ENCODE measurements at places on chromosomes 2 and 18.

GRCh38 chr2:197010200-197011020 is 83.9 kb upstream of the PGAP1 start:
- DNase-seq: no peak

- no peak for DNase-seq
Measured at GRCh38 chr2:97737421-97738178, 24.2 kb downstream of the ZAP70 start.

DNA sequence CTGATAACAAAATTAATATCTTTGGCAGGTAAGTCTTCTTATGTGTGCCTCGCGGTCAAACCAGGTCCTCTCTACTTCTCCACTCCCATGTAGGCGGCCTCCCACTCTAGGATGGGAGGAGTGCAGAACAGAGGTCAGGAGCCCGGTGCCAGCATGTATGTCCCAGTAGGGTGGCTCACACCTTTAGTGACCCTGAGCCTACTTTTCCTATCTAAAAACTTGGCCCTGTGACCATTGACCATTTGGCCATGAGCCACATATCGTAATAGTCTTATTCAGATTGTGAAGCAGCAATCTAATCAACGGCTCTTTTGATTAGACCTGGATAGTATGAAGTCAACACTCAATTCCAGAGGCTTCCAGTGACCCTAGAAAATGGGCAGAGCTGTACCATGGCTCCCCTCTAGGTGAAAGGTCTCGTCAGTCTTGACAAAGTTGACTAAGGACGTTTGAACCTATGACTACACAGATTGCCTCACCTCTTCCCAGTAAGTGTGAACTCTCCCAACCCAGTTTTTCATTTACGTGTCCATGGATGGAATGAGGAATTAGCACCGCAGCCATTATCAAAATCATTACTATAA is 17.1 kb upstream of the FABP1 start:
- DNase-seq: no peak

- peak; percentile 42 for DNase-seq
Measured at GRCh38 chr2:180983468-180984242, 3.2 kb downstream of the UBE2E3 start.

- DNase-seq: no peak
Measured at GRCh38 chr2:85851253-85852151, 37.3 kb downstream of the ST3GAL5 start.

GRCh38 chr2:131152074-131152473 is 46.9 kb downstream of the PLEKHB2 start:
- no peak for DNase-seq

GRCh38 chr2:168587307-168587706 is 131.2 kb downstream of the CERS6 start:
- no peak for DNase-seq

DNA sequence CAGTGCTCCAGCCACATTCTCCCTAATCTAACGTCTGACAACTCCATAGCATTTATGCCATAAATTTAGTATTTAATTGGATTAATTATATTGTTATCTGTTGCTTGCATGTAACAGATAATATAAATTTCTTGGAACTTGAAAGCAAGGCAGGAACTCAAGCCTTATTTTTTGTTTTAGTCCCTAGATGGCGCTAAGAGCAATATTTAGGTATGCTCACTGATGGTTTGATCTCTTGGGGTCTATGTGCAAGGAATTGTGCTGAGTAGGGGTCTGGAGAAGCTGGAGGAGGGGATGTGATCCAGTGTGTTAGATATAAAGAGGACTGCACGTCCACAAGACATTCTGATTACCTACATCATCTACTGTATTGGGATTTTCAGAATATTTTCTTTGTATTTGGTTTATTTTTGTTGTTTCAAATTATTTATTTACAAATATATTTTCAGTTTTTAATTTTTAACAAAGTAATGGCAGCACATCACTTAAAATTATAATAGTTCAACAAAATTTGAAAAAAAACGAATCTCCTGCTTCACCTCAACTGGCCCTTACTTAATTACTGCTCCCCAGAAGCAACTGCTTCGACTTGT is 32.8 kb downstream of the KATNAL2 start:
- no peak for DNase-seq

DNA sequence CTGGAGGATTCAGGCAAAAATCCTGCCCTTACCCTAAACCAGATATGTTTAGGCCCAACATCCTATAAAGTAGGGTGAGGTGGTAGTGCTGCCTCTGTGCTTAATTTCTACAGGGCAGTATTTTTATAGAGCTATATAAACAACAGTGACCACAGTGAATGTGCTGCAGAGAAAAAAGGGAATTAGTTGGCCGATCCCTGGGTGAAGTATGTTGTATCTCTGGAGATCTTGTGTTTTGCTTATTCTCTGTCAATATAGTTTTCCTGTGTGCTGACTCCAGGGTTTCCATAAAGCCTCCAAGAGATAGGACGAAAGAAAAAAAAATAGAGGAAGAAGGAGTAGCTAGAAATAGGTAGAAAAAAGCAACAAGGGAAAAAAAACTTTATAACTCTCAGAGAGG is 88.9 kb upstream of the THOC1 start:
- no peak for DNase-seq

DNA sequence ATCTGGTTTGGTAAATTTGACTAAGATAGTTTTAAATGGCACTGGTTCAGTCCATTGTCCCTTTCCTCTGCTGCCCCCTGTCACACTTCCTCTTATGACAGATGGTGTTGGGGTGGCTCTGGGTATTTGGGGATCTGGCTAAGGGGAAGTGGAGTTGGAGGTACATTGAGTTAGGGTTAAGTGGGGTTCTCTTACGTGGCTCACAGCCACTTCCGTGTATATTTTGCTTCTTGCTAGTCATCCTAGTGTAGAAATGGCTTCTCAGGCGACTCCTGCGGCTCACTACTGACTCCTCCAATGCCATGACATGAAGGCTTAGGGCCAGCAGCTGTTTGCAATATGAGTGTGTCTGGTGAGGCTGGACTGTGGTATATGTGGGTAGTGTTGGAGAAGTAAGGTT is 187.0 kb downstream of the HAUS1 start:
- no peak for DNase-seq
